Endodermal cell (in vitro differentiated cells): ENCODE measurements at places on chromosomes 6 and 20. TPM values are rescaled to one million over a fixed set of nuclear protein-coding genes. Genes with fewer than 3 reads are reported as not detected.

- H3K4me3 ChIP-seq = no peak overlapping the region
- H3K27ac ChIP-seq = peak overlapping the region; percentile 4
- DNase-seq = no peak
Observed at GRCh38 chr6:154815938-154816820, 83.0 kb downstream of the SCAF8 start.

DNA sequence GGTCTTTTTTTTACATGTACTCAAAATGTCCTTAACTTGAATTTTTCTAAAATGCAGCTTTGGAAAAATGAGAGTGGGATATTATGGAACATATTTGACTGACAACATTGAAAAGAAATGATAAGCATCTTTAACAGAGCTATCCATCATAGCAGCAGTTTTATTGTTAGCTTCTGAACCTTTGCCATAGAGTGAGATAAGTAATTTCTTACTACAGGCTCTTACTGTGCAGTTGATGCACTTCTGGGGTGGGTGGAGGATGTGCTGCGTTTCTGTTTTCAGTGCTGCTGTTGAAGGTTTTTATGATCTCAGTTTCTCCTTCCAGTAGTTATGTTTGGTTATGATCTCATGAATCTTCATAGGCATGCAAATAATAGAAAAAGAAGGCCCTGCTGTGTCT is 267.0 kb downstream of the TMEM242 start:
- H3K4me1 ChIP-seq = no peaks in the 10 kb centered on the region
- H3K4me3 ChIP-seq = no peak overlapping the region
- no peak for DNase-seq
- peaks cover 4% of the 10 kb centered on the region for H3K36me3 ChIP-seq
- H3K27ac ChIP-seq = no peak overlapping the region
- no peaks in the 10 kb centered on the region for H3K27me3 ChIP-seq

GRCh38 chr20:23201658-23202057 is 115.5 kb upstream of the CD93 start:
- DNase-seq = no peak
- no peak overlapping the region for H3K27ac ChIP-seq
- H3K4me3 ChIP-seq = no peak overlapping the region
- H3K27me3 ChIP-seq = no peaks in the 10 kb centered on the region
- H3K4me1 ChIP-seq = peaks cover 28% of the 10 kb centered on the region
- no peaks in the 10 kb centered on the region for H3K36me3 ChIP-seq

- H3K27me3 ChIP-seq = no peaks in the 10 kb centered on the region
- H3K4me3 ChIP-seq = no peak overlapping the region
- H3K4me1 ChIP-seq = peaks cover 8% of the 10 kb centered on the region
- no peaks in the 10 kb centered on the region for H3K36me3 ChIP-seq
- DNase-seq = no peak
Observed at GRCh38 chr6:156949376-156949775, 172.2 kb downstream of the ARID1B start.

- no peaks in the 10 kb centered on the region for H3K36me3 ChIP-seq
- no peak overlapping the region for H3K4me3 ChIP-seq
- H3K4me1 ChIP-seq = no peaks in the 10 kb centered on the region
- no peak for DNase-seq
- no peak overlapping the region for H3K27ac ChIP-seq
Observed at GRCh38 chr20:1563598-1563997, 6.1 kb upstream of the SIRPD start.

DNA sequence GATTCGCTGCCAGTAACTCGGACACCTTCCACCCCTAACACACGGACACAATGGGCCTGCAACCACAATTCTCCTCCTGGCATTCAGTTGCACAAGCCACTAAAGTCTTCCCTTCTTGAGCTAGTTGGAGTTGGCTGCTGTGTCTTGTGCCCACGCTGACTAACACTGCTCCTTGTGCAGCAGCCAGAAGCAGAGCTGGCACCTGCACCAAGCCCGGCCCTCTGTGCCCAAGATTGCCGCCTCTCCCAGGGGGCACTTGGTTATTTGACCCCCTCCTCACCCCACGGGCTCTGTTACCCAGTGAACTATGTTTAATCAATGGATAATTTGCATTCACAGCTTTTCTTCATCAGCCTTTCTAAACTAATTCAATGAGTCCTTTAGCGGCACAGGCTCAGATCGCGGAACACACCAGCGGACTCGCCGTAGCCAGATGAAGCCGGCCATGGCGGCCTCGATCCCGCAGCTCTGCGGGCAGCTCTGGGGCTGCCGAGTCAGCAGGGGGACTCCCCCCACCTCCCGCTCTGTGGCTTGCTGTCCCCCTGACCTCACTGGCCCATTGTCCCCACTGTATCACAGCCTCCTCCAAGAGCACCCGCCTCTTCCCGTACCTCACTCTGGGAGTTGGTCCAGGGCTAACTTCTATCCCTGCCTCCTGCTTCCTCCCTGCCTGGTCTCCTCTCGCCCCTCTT is 94.8 kb upstream of the AFDN start:
- no peak overlapping the region for H3K4me3 ChIP-seq
- H3K36me3 ChIP-seq = no peaks in the 10 kb centered on the region
- H3K4me1 ChIP-seq = no peaks in the 10 kb centered on the region

The TDP2 gene
- total RNA-seq = 51.8 and 54.2 TPM in 2 replicates

The L3MBTL3 gene
- total RNA-seq = 36.9 and 39.7 TPM in 2 replicates

The FNDC11 gene
- total RNA-seq = 2.4 and 2.7 TPM in 2 replicates
